ENCODE measurements at places on chromosomes 2 and 18. TPM values are rescaled to one million over a fixed set of nuclear protein-coding genes. Genes with fewer than 3 reads are reported as not detected.

The TXNDC2 gene
- 0.37 TPM for total RNA-seq

- no peaks in the 10 kb centered on the region for H3K36me3 ChIP-seq
- no peaks in the 10 kb centered on the region for H3K4me1 ChIP-seq
- peaks cover 11% of the 10 kb centered on the region for H3K27me3 ChIP-seq
- no peak overlapping the region for H3K27ac ChIP-seq
- H3K4me3 ChIP-seq: no peak overlapping the region
Observed at GRCh38 chr18:13868501-13869271, 44.7 kb downstream of the MC5R start.

The CD302 gene
- 72.4 TPM for total RNA-seq

DNA sequence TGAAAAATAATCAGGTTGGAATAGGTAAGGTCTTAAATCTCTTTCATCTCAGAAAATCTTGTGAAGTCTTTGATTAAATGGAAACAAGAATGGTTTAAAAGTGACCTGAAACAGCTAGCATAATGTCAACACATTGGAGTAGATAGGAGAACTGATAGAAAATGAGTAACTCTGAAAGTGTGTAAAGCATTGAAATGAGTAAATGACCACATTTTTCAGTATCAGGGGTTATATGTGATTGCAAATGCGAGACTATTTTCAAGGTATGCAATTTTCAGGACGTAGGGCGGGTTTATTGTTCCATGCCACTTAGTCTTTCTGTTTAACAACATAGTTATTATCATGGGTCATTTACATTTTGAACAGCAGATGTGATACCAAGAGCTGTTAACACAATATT lies 1383.2 kb downstream of the LRP1B start:
- H3K27me3 ChIP-seq: no peaks in the 10 kb centered on the region
- H3K4me1 ChIP-seq: no peaks in the 10 kb centered on the region
- H3K27ac ChIP-seq: no peak overlapping the region
- no peak for DNase-seq

GRCh38 chr2:231677632-231678104 lies 30.7 kb upstream of the PTMA start:
- peak; percentile 91 for DNase-seq
- H3K27ac ChIP-seq: no peak overlapping the region
- H3K27me3 ChIP-seq: no peaks in the 10 kb centered on the region
- H3K36me3 ChIP-seq: no peaks in the 10 kb centered on the region
- H3K4me1 ChIP-seq: peaks cover 60% of the 10 kb centered on the region

The NPHP1 gene
- 1.5 TPM for total RNA-seq

- H3K4me3 ChIP-seq: peak within 1 kb of the TSS; percentile 99
- peaks cover 33% of the 10 kb centered on the region for H3K4me1 ChIP-seq
- peak; percentile 97 for DNase-seq
- no peaks in the 10 kb centered on the region for H3K27me3 ChIP-seq
- no peaks in the 10 kb centered on the region for H3K36me3 ChIP-seq
- peak within 1 kb of the TSS; percentile 88 for H3K27ac ChIP-seq
Observed at GRCh38 chr18:62186774-62187542, at the start of the genes PIGN and RELCH. TSS of gene PIGN (minus strand) at chr18:62187056. CDS start at chr18:62161353, 25,703 bp downstream. TSS of gene RELCH (plus strand) at chr18:62187255. CDS start at chr18:62187506, 251 bp downstream.

The ASPRV1 gene
- 4.9 TPM for total RNA-seq

GRCh38 chr18:74731097-74731496 lies 133.4 kb downstream of the ZNF407 start:
- no peaks in the 10 kb centered on the region for H3K4me1 ChIP-seq
- H3K27ac ChIP-seq: no peak overlapping the region
- DNase-seq: no peak
- no peak overlapping the region for H3K4me3 ChIP-seq

Data from spleen (tissue), 13 donors.